ENCODE measurements at places on chromosomes 13 and 19. TPM values are rescaled to one million over a fixed set of nuclear protein-coding genes. Genes with fewer than 3 reads are reported as not detected.

FXYD3 gene
- not detected for total RNA-seq

TNNI3 gene
- total RNA-seq: not detected

CEACAM3 gene
- not detected for total RNA-seq

ECSIT gene
- total RNA-seq: 37.3 TPM

FGF21 gene
- not detected for total RNA-seq

KIR2DL4 gene
- 0.13 TPM for total RNA-seq

KIR3DL2 gene
- total RNA-seq: 0.65 TPM

TMEM221 gene
- total RNA-seq: not detected

PLPPR2 gene
- total RNA-seq: 2.0 TPM

ARL11 gene
- total RNA-seq: 0.80 TPM

GADD45B gene
- 132 TPM for total RNA-seq

GJB6 gene
- total RNA-seq: 0.99 TPM

RFPL4A gene
- total RNA-seq: not detected

SIGLEC8 gene
- 0.13 TPM for total RNA-seq

SRRM5 gene
- 0.10 TPM for total RNA-seq

COX7A1 gene
- not detected for total RNA-seq

UQCR11 gene
- total RNA-seq: 171 TPM

HCST gene
- 62.2 TPM for total RNA-seq

NDFIP2 gene
- total RNA-seq: 250 TPM

IFNL3 gene
- total RNA-seq: not detected

GPALPP1 gene
- total RNA-seq: 33.5 TPM

ANGPTL4 gene
- total RNA-seq: 2.3 TPM

ZNF433 gene
- total RNA-seq: not detected

ZNF69 gene
- 0.29 TPM for total RNA-seq

TTYH1 gene
- 0.49 TPM for total RNA-seq

MYDGF gene
- total RNA-seq: 97.1 TPM

ZNF560 gene
- not detected for total RNA-seq

KIR2DL1 gene
- total RNA-seq: not detected

FREM2 gene
- total RNA-seq: 0.05 TPM

EFNA2 gene
- total RNA-seq: not detected

ZNF225 gene
- total RNA-seq: 3.8 TPM

OR7C1 gene
- not detected for total RNA-seq

COX6B2 gene
- 0.26 TPM for total RNA-seq

GPR4 gene
- total RNA-seq: not detected

SCAF1 gene
- total RNA-seq: 75.4 TPM

ADGRE3 gene
- not detected for total RNA-seq

GFY gene
- not detected for total RNA-seq

B3GNT8 gene
- 0.44 TPM for total RNA-seq

PTH2 gene
- total RNA-seq: not detected

SLC7A1 gene
- total RNA-seq: 138 TPM

All from activated T-helper 1 cell treated with anti-CD3 and anti-CD28 coated beads, Interleukin-12 subunit alpha, Interleukin-12 subunit beta, Interleukin-2, Interleukin-4 antibody, amounts not matched to agents 30 ng/mL and 10 ng/mL and 1 ng/mL, durations not matched to agents 14 hours and 24 hours and 36 hours (primary cell).